IMR-90 (cell line): ENCODE measurements at places on chromosomes 2 and 18. TPM values are rescaled to one million over a fixed set of nuclear protein-coding genes. Genes with fewer than 3 reads are reported as not detected.

DNA sequence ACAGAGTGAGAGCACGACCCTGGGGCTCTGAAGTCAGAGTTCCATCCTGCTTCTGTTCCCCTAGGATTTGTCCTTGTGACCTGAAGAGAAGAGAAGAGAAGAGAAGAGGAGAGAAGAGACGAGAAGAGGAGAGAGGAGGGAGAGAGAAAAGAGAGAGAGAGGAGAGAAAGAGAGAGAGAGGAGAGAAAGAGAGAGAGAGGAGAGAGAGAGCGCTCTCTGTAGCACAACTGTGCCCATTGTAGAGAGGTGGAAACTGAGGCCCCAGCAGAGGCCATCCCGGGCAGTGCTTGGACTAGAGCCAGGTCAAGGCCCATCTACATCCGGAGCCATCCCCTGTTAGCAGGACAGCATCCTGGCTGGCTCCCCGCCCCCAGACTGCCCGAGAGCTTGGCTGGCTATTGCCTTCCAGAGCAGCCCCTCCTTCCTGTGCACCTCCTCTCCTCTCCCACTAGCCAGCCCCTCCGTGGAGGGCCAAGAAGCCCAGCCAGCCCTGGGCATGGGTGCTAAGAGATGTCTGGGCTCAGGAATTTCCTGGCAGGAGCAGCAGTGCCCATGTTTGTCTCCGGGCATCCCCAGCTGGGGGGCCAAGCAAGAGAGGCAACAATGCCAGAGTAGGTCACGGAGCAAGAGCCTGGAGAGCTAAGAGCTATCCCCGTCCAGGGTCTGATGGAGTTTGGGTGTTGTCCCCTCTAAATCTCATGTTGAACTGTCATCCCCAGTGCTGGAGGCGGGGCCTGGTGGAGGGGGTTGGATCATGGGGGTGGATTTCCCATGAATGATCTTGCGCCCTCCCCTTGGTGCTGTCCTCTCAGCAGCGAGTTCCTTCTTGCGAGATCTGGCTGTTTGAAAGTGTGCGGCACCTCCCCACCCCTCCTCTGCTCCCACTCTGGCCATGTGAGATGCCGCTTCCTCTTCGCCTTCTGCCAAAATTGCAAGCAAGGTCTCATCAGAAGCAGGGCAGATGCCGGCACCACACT lies 18.2 kb upstream of the GPR55 start:
- H3K27ac ChIP-seq, result no peak overlapping the region
- no peaks in the 10 kb centered on the region for H3K4me1 ChIP-seq
- DNase-seq, result no peak
- no peak overlapping the region for H3K4me3 ChIP-seq
- no peaks in the 10 kb centered on the region for H3K36me3 ChIP-seq

DNA sequence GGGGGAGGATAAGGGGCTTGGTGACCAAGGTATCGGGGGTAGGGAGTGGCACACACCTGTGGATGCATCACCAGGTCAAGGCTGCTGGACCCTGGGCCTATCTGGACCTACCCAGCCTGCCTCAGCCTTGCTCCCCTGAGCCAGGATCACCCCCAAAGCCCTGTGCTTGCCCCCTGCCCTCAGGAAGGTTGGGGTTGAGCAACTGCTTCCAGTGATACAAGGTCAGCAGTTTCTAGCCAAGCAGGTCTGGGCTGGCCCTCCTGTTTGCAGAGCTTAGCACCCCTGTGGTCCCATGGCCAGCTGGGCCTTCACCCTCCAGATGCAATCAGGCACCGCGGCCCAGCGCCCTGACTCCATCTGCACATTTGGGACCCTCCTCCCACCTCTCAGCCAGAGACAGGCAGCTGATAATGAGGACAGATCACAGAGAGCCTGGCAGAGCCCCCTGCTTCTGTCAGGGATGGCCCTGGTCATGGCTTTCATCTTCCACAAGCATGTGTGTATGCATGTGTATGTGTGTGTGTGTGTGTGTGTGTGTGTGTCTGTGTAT lies 154.6 kb downstream of the TFCP2L1 start:
- H3K4me3 ChIP-seq, result no peak overlapping the region
- peaks cover 39% of the 10 kb centered on the region for H3K27me3 ChIP-seq
- no peak for DNase-seq
- H3K4me1 ChIP-seq, result no peaks in the 10 kb centered on the region

FTCDNL1 gene
- total RNA-seq, result 0.18 and 0.28 TPM in 2 replicates

DNA sequence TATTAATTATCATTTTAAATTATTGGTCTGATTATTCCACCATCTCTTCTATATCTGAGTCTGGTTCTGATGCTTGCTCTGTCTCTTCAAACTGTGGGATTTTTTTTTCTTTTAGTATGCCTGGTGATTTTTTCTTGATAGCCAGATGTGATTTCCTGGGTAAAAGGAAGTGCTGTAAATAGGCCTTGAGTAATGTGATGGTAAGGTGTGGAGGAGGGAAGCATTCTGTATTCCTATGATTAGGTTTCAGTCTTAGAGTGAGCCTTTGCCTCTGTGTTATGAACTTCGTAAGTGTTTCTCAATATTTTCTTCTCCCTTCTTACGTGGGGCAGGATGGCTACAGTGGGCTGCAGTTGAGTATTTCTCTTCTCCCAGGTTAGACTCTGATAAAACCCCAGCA lies 103.0 kb downstream of the EHBP1 start:
- no peak for DNase-seq
- H3K4me3 ChIP-seq, result no peak overlapping the region
- H3K36me3 ChIP-seq, result 0 out of 2 replicates have a peak, but pooled peaks cover 1% of the 10 kb centered on the region
- H3K4me1 ChIP-seq, result peaks cover 4% of the 10 kb centered on the region

- H3K4me3 ChIP-seq, result no peak overlapping the region
- DNase-seq, result peak; percentile 66
Measured at GRCh38 chr2:218691234-218691633, 19.3 kb downstream of the STK36 start.

DNA sequence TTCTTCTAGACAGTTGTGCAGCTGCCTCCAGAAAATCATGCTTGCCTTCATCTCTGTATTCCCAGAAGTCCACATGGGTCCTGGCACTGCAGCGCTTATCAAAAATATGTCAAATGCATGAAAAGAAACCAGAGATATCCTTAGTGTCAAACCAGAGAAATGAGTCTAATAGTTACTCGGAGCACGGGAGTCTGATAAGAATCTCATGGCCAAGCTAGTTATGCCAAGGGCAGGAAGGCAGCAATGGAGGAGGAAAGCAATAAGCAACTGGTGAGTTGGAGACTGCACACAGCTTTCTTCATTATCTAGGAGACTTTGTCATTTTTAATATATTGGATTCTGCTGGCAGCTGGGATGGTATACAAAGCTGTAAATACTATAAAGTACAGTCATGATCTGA lies 38.6 kb downstream of the TRIB2 start:
- H3K27me3 ChIP-seq, result no peaks in the 10 kb centered on the region
- H3K4me1 ChIP-seq, result peaks cover 2% of the 10 kb centered on the region
- H3K36me3 ChIP-seq, result no peaks in the 10 kb centered on the region
- H3K4me3 ChIP-seq, result no peak overlapping the region

DNA sequence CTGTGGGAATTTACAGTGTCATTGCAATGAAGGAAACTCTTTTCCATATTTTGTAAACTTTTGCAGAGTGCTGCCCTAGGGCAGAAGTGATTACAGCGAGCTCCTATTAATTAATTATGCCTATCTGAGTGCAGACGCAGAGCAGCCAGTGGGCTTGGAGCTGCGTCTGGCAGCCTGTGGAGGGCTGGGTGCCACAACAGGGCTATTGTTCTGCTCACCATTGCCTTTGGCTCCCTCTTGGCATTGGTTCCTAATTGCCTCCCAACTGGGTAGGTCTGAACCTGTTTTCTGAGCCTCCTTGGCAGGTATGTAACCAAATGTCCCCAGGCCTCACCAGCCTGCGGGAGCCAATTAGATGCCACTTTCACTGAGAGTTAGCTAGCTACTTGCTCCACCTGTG lies 25.6 kb upstream of the ITGB6 start:
- DNase-seq, result no peak
- H3K36me3 ChIP-seq, result no peaks in the 10 kb centered on the region
- peaks cover 36% of the 10 kb centered on the region for H3K4me1 ChIP-seq
- no peak overlapping the region for H3K27ac ChIP-seq
- no peak overlapping the region for H3K4me3 ChIP-seq
- no peaks in the 10 kb centered on the region for H3K27me3 ChIP-seq

DDX1 gene
- 74.9 and 108 TPM in 2 replicates for total RNA-seq

DNA sequence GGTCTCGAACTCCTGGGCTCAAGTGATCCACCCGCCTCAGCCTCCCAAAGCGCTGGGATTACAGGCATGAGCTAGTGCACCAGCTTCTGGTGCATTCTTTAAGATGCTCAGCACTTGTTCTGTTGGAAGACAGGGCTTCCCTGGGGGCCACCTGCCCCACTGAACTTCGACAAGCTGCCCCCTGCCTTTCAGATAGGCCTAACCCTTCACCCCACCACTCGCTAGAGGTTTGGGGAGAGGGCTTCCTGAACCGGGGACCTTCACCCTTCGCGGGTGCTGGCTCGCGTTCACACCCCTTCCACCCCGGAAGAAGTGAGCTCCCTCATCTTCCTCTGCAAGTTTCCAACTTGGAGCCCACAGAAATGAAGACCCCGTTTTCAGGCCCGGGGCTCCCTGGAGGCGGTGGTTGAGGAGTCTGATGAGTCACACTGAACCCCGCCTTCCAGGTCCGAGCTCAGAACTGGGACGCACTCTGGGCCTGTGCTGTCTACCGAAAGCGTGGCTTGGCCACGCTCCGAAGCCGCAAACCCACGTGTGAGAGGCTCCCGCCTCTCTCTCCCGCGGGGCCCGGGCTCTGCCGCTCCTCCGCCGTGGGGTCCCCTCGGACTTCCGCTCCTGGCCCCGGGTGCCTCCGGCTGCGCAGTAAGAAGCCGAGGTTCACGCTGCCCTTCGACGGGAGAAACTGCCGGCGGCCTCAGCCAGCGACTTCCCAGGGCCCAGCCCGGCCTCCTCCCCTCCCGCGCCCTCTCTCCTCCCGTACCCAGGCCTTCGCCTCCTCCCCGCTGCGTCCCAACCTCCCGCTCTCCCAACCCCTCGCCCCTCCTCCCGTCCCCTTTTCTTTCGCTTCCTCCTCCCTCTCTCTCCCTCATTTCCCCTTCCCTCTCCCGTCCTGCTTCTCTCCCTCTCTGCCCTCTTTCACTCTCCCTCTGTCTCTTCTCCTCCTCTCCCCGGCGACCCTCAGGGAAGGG lies 47.5 kb upstream of the SP3 start:
- H3K4me1 ChIP-seq, result peaks cover 13% of the 10 kb centered on the region
- no peaks in the 10 kb centered on the region for H3K27me3 ChIP-seq
- peak overlapping the region; percentile 43 for H3K4me3 ChIP-seq
- H3K36me3 ChIP-seq, result no peaks in the 10 kb centered on the region
- no peak for DNase-seq

GRCh38 chr2:218280260-218280870 lies 10.0 kb downstream of the PNKD start:
- H3K27me3 ChIP-seq, result no peaks in the 10 kb centered on the region
- no peak for DNase-seq
- peaks cover 23% of the 10 kb centered on the region for H3K4me1 ChIP-seq
- peaks cover 57% of the 10 kb centered on the region for H3K36me3 ChIP-seq
- H3K4me3 ChIP-seq, result no peak overlapping the region

DNA sequence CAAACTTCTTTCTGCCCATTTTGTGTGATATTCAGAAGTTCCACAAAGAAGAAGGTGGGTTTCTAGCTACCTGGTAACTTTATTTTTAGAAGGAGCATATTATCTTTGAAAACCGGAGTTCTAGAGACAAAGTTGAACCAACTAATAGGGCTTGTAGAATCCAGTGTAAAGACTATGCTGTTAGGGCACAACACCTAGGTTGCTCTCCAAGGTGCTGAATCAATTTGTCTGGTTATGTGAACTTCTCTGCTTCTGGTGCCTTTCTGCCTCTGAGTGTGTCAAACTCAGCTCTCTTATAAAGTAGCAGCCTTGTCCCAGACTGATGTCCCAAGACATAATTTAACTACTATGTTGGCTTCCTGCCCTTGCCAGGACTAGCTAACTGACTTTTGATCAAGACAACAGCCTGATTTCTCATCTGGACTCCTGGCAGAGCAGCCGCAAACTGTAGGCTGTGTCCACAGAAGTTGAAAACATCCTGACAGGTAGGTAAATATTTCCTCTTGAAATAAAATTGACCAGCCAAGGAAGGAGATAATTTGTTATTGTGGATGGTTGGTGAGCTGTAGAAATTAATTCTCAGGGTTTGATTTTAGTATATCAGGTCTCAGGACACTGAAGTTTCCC lies 119.4 kb downstream of the CYRIA start:
- H3K27me3 ChIP-seq, result no peaks in the 10 kb centered on the region
- no peaks in the 10 kb centered on the region for H3K4me1 ChIP-seq
- no peaks in the 10 kb centered on the region for H3K36me3 ChIP-seq
